Vagina (tissue), 2 donors: ENCODE measurements at places on chromosomes 13 and 19.
A peak's percentile ranks its signal among the peaks of the same experiment; 100 is the strongest.

- DNase-seq, result no peak
Measured at GRCh38 chr19:24071078-24071477, 15.9 kb upstream of the ZNF254 start.

DNA sequence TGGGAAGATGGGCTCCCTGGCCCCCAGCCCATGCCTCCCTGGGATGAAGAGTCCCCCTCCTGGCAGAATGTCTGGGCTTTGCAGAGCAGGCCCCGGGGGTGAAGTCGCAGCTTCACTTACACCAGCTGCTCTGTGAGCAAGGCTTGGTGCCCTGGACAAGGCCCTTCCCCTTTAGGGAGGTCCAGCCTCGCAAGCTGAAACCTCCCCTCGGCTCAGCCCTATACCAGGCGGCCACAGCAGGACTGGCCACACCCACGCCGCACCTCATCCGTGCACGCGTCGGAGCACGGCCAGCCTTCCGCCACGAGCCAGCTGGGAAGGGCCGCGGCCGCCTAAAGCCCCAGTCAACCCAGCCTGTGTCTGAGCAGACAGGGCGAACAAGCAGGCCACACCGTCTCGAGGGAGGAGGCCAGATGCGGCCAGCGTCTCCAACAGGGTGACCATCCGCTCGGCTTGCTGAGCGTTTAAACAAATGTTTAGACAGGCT lies 83.2 kb upstream of the MCF2L start:
- DNase-seq, result no peak

DNA sequence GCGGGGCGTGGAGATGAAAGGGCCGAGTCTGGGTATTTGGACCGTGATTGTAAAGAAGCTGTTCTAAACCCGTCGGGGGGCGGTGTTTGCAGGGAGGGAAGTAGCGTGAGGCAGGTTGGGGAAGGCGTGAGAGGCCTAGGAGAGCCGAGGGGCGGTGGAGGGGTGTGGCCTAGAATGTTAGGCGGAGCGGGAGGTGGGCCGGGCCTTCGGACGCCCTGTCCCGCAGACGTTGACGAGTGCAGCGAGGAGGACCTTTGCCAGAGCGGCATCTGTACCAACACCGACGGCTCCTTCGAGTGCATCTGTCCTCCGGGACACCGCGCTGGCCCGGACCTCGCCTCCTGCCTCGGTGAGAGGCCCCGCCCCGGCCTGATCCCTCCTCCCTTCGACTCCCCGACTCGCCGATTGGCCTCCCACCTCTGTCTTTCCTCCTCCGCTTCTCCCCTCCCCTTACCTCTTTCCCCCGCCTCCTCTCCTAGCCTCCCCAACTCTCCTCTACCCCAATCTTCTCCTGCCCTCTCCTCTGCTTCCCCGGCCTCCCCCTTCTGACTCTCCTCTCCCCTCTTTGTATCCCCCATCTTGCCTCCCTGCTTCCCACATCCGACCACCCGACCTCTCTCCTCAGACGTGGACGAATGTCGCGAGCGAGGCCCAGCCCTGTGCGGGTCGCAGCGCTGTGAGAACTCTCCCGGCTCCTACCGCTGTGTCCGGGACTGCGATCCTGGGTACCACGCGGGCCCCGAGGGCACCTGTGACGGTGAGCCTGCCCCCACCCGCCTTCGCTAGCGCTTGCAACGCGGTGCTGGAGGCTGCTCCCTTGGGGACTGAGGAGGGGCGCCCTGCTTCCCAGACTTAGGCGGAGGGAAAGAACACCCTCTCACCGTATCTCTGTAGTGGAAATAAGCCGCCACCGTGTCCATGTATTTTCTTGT lies 12.8 kb downstream of the LTBP4 start:
- DNase-seq, result no peak

DNA sequence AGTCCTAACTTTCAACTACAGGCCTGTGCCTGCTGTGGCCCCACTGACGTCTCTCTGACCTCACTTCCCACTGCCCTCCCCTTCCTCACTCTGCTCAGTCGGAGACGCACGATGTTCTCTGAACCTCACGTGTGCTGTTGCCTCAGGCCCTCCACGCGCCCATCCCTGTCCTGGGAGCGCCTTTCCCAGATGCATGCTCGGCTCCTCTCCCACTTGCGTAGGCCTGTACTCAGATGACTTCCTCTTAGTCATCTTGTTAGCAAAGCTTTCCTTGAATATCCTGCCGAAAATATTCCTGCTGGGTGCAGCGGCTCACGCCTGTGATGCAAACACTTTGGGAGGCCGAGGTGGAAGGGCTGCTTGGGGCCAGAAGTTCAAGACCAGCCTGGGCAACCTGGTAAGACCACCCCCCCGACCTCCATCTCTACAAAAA lies 9.3 kb upstream of the SYT5 start:
- DNase-seq, result peak; percentile 93

GRCh38 chr13:107422421-107422820 lies 792.9 kb downstream of the LIG4 start:
- no peak for DNase-seq

- DNase-seq, result no peak
Measured at GRCh38 chr13:96091164-96092117, 1.5 kb downstream of the HS6ST3 start.

- DNase-seq, result no peak
Measured at GRCh38 chr13:99124794-99125316, 75.8 kb upstream of the UBAC2 start.

DNA sequence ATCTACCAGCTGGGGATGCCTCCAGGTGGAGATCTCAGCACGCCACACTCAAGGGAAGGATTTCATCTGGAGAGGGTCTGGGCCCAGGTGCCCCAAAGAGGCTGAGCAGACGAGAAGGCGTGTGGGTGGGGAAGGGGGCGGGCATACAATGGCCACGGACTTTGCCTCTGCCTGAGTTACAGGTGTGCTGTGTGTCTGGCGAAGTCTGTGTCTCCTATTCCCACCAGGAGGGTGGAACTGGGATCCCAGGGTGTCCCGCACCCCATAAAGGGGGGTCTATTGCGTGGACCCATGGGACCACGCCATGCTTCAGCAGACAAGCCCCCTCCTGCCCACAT lies 3.6 kb downstream of the TLE2 start:
- no peak for DNase-seq

- DNase-seq, result no peak
Measured at GRCh38 chr19:45419396-45419795, 4.3 kb downstream of the ERCC1 start.

GRCh38 chr13:80083853-80084676 lies 256.9 kb downstream of the SPRY2 start:
- no peak for DNase-seq

- DNase-seq, result no peak
Measured at GRCh38 chr19:27767234-27767633, 1445.7 kb downstream of the UQCRFS1 start.

GRCh38 chr19:35153701-35154524 lies 622 bp upstream of the FXYD5 start:
- no peak for DNase-seq

DNA sequence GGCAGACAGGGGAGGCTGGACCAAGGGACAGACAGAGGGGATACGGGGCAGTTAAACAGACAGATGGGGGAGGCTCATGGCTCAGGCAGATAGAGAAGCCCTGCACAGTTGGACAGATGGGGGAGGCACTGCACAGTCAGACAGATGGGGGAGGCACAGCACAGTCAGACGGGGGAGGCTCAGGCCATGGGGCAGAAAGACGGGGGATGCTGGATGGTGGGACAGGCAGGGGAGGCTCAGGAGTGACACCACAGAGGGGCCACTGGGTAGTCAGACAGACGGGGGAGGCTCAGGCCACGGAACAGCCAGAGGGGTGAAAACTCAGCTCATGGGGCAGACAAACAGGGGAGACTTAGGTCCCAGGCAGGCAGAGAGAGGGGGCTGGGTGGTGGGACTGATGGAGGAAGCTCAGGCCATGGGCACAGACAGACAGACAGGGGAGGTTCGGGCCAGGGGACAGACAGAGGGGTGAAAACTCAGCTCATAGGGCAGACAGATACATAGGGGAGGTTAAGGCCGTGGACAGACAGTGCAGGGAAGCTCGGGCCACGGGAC lies 886 bp downstream of the MFSD12 start:
- DNase-seq, result no peak

DNA sequence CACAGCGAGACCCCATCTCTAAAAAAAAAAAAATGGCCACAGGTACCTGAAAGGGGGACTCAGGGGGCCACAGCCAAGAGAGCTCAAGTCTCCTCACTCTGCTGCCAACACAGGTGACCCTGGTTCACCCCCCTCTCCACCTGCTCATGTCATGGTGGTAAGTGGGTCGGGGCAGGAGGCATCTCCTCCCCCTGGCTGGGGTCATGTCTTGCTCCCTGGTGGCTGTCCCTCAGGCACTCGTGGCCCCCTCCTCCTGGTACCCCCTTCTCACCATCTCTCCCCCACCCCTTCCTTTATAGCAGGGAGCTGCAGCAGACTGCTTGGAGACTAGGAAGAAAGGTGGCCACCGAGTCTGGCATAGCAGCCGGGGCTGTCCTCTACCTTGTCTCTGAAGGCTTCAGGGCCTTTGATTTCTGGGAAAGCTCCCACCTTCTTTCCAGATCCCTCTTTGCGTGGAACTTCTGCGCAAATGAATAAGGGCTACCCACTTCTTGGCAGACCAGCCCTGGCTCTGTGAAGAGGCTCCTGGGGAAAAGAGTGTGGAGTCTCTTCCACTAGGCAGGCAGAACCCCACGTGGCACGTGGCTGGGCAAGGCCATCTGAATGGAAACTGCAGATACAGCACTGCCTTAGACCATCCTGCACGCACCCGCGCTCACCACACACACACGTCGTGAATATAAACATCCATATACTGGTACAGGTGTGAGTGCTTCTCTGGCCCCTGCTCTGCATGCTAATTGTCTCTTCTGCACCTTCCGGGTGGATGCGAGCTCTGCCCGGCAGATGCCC lies 20.1 kb upstream of the MIER2 start:
- no peak for DNase-seq

- DNase-seq, result no peak
Measured at GRCh38 chr19:30255791-30256495, 116.2 kb upstream of the ZNF536 start.

DNA sequence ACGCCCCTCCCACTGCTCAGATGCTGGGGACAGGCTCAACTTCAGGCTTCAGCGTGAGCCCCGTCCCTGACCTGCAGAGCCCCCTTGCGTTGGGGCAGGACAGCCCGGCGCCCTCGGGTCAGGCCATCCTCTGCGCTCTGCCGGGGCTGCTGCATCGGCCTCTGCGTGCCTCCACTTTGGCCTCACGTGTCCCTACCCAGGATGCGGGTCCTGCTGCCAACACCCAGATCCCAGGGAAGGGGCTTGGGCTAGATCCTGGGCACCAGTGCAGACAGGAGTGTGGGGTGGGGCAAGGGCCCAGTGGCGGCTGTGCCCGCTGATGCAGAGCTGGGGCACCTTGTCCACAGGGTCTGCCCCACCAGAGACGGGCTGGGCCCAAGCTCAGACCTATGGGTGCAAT lies 13.0 kb downstream of the CBARP start:
- no peak for DNase-seq

- no peak for DNase-seq
Measured at GRCh38 chr13:33730147-33730546, 87.8 kb upstream of the RFC3 start.

DNA sequence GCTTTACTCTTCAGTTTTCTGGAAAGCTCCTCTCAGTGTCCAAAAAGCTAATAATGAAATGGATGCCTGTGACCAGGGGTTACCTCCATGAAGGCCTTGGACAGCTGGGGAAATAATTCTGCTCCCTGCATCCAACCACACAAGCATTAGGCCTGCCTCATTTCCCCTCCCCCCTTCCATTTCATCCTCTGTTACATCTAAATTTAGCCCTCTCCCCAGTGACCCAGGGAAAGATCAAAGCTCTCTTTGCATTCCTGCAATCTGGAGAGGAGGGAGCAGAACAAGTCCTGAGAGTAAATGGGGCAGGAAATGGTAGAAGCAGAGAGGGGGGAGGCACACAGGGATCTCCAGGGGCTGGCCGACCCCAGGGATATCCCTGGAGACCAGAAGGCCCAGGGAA lies 452.7 kb downstream of the TSHZ3 start:
- no peak for DNase-seq

GRCh38 chr13:98987275-98987674 lies 9.4 kb upstream of the DOCK9 start:
- DNase-seq, result no peak

DNA sequence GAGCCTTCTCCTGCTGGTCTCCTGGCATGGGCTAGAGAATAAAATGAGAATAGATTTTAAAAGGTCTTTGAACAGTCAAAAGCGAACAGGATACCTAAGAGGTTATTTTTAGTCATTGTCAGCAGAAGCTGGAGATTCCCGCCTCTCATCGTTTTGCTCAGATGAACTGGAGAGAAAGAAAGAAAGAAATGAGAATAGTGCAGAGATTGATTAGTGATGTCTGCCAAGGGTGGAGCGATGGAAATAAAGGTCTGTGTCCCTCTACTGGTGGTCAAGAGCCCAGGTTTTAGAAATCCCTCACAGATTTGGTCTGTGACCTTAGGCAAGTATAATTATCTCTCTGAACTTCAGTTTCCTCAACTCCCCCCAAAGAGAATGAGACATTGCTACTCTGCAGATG lies 5.3 kb downstream of the NCAN start:
- no peak for DNase-seq

- no peak for DNase-seq
Measured at GRCh38 chr13:22287343-22287920, 616.6 kb downstream of the FGF9 start.

DNA sequence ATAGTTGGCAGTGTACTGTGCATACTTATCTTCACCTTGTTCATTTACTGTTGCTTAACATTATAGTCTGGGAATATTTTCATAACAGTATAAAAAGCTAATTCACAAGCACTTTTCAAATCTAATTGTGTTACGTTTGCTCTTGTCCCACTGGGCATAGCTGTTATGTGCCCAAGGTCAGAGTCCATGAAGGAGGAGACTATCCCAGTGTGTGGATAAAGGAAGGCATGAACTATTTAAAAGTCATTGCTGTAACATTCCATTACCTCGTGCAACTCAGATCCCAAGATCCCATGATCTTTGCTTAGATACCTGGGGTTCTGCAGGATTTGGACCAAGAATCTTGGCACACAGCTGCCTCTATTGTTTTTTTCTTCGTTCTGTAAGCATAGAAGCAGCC lies 35.1 kb upstream of the RFXAP start:
- no peak for DNase-seq

- peak; percentile 74 for DNase-seq
Measured at GRCh38 chr13:27014406-27015359, 156.9 kb downstream of the USP12 start.

DNA sequence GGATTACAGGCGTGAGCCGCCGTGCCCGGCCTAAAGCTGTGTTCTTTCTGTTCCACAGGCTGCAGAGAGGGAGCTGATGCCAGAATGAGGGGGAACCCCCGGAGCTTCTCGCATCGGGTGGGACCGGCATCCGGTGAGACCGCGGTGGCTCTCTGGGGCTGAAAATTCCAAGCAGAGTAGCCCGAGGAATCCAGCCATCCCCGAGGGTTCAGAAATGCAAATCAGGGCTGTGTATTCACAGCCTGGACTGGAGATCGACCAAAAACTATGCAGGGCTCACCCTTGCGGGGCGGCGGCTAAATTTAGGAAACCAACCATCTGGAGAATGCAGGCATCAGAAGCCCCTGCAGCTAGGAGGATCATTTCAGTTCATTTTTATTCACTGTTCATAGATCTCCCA lies 99.2 kb downstream of the GNG7 start:
- DNase-seq, result no peak

DNA sequence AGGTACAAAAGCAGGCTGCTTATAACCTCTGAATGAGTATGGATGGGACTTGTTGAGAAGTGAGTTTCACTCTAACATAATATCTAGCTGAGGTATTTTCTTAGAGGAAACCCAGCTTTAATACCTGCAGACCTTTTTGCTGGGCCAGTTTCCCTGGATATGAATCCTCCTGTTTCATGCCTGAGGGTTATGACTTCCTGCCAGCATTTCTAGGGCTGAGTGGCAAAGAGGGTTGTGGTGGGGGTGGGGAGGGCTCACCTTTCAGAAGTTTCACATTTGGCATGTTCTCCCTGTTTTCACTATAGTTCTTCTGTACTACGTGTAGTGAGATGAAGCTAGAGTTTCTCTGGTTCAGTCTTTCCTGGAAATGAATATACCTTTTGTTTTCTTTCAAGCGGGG lies 73.7 kb downstream of the LACC1 start:
- DNase-seq, result no peak
